ENCODE measurements at places on chromosomes 5 and 9.

DNA sequence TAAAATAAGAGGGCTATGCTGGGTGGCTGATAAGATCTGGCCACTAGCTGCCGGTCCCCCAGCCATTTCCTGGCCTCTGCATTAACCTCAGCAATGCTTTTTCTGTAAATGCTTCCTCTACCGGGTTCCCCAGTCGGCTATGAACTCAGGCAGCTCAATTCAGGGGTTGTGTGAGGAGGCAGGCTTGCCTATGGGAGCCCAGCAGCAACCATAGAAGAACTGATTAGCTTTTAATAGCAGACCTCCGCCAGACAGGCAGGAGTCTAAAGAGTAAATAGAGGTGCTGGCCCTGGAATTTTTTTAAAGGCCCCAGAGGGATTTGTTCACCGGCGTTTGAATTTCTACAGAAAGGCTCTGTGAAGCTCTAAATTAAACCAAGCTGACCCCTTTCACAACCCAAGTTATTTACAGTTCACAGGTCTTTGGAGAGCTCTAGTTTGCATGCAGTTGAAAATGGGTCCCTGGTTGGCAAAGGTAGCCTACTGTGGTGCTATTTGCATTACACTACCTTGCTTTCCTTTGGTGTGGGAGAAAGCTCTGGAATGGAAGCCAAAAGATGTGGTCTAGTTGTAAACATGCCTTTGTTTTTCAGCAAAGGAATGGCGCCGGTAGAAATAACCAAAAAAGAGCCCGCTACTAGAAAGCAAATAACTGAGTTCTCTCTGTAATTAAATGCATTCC lies 289.7 kb upstream of the SEMA6A start:
- no peak for DNase-seq

DNA sequence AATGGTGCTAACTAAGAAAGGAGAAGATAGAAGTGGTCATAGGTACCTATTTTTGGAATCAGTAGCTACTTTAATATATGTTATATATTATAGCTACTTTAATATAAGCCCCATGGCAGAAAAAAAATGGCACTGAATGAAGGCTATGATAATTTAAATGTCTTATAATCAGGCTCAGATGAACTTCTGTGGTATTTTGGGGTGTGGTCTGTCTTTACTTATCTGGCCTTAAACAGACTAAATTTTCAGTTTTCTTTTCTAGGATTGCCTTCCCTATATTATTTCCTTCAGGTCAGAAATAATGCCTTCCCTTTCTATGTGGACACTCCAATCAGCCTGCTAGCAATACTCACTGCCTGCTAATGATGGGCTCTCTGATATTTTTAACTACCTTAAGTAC lies 292.3 kb downstream of the SLF1 start:
- DNase-seq = no peak

DNA sequence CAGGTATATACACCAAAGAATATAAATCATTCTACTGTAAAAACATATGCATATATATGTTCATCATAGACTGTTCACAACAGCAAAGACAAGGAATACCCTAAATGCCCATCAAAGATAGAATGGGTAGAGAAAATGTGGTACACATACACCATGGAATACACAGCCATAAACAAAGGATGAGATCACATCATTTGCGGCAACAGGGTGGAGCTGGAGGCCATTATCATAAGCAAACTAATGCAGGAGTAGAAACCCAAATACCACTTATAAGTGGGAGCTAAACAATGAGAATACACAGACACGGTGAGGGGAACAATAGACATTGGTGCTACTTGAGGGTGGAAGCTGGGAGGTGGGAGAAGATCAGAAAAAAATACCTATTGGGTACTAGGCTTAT lies 117.6 kb downstream of the COX7C start:
- DNase-seq = no peak

GRCh38 chr5:82023644-82024043 lies 51.8 kb downstream of the ATG10 start:
- DNase-seq = no peak

DNA sequence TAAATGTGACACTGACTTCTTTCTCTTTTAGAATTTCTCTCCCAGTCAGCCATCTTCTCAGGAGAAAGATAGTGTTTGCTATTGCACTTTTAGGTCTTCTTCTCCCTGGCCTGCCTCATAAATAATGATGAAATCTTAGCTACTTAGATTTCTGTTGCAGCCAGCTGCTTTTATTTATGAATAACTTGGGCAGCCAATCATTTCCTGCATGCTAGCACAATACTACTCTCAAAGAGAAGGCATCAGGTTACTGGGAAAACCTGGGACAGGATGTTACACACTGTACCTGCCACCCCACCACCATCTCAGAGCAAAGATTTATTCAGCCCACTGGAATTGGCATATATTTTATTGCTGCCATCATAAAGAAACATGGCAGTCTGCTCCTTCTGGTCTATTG lies 266.6 kb downstream of the PRELID2 start:
- DNase-seq = no peak

- DNase-seq = no peak
Measured at GRCh38 chr5:38528162-38528703, 28.2 kb downstream of the LIFR start.

DNA sequence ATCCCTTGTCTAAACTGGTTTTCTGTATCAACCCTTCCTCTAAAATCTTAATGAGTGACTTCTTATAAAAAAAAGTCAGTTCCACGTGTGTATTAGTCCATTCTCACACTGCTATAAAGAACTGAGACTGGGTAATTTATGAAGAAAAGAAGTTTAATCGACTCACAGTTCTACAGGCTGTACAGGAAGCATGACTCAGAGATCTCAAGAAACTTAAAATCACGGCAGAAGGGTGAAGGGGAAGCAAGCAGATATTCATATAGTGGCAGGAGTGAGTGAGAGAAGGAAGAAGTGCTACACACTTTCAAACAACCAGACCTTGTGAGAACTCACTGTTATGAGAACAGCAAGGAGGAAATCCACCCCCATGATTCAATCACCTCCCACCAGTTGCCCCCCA lies 307.8 kb upstream of the ARRDC3 start:
- no peak for DNase-seq

- no peak for DNase-seq
Measured at GRCh38 chr5:72814864-72815263, 1.6 kb upstream of the TNPO1 start.

GRCh38 chr9:708182-708550 lies 133.3 kb upstream of the DMRT1 start:
- DNase-seq = no peak

DNA sequence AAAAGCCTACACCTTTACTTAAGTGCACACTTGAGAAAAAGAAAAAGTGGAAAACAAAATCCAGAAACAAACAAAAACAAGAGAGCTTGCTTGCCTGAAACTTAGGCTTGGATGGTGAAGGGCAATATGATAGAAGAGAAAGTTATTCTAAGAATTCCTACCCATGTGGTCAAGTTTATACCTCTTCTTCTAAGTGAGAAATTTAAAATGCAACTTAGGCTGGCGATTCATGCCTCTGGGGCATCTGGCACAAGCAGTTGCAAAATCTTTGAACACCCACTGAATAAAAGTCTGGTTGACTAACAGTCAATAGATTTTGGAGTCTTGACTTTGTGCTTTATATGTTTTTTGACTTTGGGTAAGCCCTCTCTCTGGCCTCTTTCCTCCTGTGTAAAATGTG lies 239.6 kb downstream of the KDM4C start:
- DNase-seq = no peak

DNA sequence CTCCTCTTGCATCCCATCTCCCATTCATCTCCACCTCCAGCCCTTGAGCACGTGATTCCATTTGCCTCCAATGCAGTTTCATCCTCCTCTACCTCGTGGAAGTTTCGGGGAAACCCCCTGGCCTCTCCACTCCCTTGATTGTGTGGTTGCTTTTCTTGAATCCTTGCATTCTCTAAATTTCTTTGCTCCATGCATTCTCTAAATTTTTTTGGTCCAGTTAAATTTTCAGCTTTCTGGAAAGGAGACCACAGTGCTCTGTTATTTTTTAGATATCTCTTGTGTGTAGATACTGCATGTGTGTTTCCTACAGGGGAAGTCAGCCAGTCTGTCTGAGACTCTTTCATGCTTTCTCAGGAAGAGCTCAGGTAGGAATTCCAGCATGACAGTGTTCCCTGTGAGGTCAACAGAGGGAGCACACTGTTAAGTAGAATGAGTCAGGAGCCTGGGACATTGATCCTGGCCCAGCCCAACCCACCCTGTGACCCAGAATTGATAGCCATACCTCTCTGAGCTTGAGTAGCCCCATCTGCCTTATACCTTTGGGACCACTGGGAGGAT lies 52.8 kb downstream of the AMBP start:
- DNase-seq = no peak

DNA sequence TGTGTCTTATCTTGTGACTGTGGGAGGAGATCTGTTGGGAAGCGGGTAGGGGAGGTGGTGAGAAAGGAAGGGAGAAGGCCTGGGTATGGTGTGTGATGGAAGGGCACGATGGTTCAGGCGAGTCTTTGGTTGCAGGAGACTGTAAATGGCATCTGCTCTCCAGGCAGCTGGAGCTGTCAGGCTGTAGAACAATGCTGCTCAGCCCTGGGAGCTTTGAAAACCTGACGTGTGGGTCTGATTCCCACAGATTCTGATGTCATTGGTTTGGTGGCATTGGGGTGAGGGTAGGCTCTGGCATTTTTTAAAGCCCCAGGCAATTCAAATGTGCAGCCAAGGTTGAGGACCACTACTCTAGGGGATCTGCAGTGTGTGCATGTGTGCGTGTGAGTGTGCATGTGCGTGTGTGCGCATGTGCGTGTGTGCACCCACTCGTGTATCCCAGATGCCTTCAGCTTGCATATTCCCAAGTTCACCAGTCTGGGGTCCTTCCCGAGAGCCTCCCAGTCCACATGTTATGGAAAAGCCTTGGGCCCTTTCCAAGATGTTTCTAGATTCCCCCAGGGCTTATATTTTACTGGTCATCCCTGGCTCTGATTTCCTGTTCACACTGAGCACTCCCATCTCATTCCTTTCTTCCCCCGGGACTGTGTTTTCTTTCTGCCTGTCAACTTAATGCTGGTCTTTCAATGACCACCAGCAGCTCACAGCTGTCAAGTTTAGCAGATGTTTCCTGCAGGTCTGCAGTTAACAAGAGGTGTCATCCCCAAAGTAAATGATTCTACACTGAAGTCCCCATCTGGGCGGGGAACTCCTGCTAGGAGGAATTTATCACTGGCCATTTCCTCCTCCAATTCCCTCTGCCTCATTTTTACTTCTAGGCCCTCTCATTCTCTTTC lies 34.0 kb downstream of the BOD1 start:
- DNase-seq = no peak

DNA sequence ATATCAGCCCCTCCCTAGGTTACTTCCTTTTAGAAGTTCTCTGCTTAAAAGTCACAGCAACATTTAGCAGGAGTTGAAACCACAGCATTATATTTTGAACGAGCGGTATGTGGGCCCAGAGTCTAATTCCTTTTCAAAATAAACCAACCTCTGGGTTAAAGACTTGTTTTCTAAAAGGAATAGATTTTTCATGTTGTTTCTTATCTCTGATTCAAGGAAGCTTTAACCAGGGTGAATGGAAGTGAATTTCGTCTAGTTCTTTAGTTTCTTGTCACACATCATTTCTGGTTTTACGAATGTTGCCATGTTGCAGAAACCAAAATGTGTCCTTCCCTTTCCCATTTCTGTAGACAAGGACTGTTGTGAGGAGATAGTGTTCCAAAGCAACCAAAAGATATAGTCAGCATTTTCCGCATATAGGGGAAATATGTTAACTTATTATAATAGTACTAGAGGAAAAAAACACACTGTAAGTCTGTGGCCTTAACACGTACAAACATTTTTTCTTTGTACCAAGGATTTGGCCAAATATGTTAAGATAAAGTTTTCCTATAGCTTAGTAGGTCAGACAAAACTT lies 142.4 kb downstream of the PCSK5 start:
- DNase-seq = no peak

GRCh38 chr9:126240835-126241234 lies 85.8 kb upstream of the MVB12B start:
- DNase-seq = no peak

- no peak for DNase-seq
Measured at GRCh38 chr9:11269036-11269435, 656.2 kb upstream of the PTPRD start.

- DNase-seq = no peak
Measured at GRCh38 chr9:38057416-38058195, 11.4 kb downstream of the SHB start.

DNA sequence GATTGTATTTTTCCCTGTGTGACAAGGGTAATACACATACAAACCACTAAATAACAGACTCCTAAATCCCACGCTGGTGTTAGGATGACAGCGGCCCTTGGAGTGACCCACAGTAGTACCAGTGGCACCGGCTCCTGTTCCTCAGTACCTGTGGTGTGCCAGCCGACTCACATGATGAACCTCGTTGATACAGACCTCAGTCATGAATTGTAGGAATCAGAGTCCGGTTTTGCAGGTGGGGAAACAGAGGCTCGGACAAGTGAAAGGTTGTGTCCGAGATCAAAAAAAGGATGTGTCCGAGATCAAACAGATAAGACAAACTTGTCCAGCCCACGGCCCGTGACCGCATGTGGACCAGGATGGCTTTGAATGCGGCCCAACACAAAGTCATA lies 78.0 kb downstream of the AMBP start:
- DNase-seq = no peak

GRCh38 chr9:78130004-78130403 lies 98.4 kb upstream of the GNAQ start:
- no peak for DNase-seq

- no peak for DNase-seq
Measured at GRCh38 chr5:115450741-115451140, 93.8 kb downstream of the FEM1C start.

- no peak for DNase-seq
Measured at GRCh38 chr5:163005949-163006348, 431.4 kb upstream of the CCNG1 start.

DNA sequence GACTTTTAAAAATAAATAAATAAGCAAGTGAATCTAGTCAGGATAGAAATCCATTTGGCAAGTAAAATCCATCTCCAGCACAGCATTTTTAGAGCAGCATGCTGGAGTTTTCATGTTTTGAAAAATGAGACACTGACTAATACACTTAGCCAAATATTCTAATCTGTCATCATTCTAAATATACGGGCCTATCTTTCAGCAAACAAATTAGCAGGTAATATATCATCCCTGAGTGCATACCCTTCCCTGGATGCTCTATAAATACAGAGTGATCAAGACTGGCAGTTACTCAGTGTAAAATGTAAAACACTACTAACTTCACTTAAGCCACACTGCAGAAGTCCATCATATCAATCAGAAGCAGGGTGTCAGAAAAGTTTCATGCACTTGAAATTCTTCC lies 58.4 kb downstream of the MLLT3 start:
- DNase-seq = no peak

GRCh38 chr9:137138058-137138721 lies 764 bp upstream of the GRIN1 start:
- no peak for DNase-seq

DNA sequence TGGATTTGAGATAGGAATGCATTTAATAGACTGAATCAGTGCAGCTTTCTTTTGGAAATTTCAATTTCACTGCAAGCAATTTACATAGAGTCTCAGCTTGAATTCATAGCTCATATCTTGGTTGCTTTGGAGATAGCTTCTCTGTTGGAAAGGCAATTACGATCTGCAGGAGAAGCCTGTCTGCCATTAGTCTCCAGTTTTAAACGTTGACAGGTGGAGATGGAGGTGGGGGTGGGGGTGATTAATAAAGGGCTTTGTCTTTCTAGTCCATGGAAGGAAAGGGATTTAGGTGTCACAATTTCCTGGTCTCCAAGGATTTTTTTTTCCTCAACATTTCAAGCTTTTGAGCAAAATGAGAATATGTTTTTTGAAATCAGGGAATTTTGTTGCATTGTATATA lies 184.7 kb downstream of the CARTPT start:
- DNase-seq = no peak
